ENCODE measurements at places on chromosomes 3 and 15.

GRCh38 chr15:93656041-93656440 is 567.0 kb upstream of the RGMA start:
- DNase-seq: no peak

DNA sequence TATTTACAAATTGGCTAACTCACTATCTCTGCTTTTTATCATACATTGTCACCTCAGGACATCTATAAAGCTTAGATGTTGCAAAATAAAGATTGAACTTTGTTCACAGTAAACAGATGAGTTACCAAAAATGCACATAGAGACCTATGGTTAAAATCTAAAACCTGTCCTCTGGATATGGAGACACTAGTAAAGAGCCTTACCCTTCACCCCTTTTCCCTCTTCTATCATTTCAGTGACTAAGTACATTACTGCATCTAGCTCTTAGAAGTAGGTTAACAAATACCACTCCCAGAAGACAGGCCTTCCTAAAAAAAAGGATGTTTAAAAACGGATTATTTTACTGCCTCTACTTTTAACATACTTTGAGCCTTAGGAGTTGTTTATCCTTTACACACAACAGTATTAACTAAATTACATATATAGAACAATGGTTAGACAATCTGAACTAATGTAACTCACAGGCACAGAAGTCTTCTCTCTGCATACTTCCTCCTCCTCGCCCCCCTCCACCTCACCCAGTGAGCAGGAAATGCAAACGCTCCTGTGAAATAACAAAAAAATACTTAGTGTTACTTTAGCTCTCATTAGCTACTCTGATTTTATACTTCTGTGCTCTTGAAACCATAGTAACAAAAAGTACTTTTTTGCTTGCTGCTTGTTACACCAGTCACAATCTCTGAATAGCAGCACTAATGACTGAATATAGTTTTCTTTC is 23.3 kb downstream of the IREB2 start:
- DNase-seq: no peak

DNA sequence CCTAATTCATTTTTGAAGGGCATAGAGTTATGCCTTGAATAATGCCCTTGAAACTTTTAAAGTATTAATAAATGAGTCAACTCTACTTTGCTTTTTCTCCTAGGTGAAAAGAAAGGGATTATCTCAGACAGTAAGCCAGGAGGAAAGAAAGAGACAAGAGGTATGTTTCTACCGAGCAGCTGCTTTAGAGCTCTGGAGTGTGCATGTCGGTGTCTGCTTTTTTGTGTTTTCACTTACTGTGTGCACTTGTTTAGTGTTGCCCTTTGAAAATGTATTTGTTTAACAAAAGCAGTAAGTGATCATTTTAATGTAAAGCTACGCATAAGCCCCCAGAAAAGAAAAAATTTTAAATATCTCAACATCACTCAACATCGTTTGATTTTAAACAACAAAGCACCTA is 28.1 kb downstream of the ARHGEF26 start:
- DNase-seq: no peak

- no peak for DNase-seq
These were observed 136.1 kb upstream of the LMCD1 start for GRCh38 chr3:8365541-8365940.

DNA sequence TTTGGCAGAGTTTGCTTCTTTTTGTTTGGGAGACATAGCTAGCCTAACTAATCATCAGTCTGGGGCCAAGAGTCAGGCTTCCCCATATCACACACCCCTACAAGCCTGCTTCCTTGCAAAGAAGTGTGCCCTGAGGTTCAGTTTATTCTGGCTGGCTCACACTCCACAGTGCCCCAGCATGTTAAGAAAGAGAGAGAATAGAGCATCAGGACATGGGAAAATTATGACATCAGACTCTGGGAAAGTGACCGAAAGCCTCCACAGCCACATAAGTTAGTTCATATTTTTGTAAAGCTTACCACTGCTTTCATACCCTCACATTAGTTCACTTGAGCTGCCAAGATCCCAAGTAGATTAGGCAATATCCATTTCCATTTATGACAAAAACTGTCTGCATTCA is 63.0 kb upstream of the CFAP161 start:
- DNase-seq: no peak

DNA sequence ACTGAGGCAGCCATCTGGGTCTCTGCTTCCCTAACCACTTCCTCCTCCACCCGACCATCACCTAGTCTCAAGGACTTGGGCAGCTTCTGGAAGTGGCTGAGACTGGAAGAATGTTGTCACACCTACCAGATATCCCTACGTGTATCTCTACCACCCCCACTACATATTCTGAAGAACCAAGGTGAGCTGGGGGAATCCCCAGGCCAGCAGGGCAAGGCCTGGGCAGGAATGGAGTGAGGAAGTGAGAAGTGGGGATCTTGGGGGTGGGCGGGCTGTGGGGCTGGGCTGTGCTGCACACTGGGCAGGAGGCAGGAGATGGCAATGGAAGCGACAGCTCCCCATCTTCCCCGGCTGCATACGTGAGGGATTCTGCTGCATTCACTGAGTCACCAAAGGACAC is 17.5 kb upstream of the ALDH1A3 start:
- no peak for DNase-seq

DNA sequence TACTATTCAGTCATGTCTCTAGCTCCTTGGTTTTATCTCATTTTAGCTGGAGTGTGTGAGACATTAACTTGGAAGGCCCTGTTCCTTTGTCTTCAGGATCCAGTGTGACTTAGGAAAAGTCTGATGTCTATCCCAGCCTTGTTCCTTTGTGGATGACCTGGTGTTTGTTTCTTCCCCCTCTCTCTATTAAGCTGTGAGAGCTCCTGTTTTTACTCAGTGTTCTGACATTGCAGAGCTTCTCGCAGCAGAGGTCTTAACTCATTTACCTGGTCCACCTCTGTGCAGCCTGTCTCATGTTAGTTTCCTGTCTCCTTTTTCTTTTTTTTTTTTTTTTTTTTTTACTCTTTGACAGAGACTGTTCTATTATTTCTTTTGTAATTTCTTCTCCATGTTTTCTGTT is 43.1 kb downstream of the KLF13 start:
- DNase-seq: no peak

DNA sequence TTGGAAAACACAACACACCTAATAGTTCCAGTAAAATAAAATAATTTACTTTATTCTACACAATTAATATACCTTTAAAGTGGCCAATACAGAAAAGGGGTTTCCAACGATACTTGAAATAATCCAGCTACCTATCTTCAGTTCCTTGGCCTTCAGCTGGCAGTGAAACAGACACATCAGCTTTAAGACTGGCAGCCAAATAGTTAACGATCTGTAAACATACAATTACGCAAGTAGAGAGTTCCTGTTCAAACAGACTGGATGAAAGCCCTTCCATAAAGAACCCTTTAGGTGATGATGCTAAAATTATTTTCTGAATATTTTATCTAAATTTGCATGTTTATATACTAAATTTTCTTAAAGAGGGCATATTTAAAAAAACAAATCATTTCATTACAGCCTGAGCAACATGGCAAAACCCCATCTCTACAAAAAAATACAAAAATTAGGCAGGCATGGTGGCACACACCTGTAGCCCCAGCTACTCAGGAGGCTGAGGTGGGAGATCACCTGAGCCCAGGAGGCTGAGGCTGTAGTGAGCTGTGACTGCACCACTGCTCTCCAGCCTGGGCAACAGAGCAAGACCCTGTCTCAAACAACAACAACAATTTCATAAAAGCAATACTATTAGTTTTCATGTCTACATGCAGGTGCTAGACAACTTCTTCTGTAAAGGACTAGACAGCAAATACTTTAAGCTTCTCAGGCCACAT is 12.9 kb downstream of the DYNC1LI1 start:
- no peak for DNase-seq

GRCh38 chr15:50880651-50881114 is 27.8 kb upstream of the AP4E1 start:
- no peak for DNase-seq

DNA sequence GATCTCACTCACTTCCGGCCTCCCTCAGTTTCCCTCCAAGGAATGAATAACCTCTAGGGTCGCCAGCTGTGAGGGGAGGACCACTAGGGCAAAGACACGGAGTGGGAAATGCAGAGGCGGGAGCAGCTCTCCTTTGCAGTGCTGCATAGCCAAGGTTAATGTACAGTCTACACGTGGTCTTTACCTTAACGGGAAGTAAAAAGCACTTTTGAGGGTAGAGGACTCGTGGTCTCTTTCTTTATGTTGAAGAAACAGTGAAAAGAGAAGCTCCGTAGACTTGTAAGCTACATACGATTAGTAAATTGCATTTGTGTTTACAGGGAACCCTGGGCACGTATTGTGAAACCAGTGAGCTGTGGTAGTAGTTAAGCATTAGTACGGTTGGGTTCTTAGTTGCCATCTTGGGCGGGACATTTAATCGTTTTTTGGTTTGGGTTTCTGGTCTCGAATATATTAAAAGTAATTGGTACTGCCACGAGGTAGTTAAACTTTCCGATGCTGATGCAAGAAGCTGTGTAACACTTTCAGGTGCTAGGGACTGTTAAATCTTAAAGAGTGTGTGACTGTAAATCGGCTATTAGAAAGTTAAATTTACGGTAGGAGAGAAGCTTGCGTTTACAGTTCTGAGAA is 828 bp downstream of the U2SURP start:
- DNase-seq: no peak

DNA sequence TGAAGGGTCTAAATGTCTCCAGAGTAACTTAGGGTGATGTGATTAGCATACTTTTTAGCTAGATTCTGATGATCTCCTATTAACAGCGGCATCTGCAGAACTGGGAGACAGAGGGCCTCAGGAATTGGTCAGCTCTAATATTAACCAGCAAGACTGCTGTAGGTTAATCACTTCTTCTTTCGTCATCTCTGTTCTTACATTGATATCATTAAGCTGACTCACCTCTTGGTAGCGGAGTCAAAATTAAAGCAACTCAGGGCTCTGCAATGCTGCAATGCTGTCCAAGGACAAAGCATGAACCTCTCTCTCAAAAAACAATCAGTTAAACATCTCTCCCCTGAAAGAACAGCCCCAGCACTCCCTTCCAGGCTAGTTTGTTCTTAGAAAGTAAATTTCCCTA is 57.5 kb upstream of the TRA2B start:
- no peak for DNase-seq

DNA sequence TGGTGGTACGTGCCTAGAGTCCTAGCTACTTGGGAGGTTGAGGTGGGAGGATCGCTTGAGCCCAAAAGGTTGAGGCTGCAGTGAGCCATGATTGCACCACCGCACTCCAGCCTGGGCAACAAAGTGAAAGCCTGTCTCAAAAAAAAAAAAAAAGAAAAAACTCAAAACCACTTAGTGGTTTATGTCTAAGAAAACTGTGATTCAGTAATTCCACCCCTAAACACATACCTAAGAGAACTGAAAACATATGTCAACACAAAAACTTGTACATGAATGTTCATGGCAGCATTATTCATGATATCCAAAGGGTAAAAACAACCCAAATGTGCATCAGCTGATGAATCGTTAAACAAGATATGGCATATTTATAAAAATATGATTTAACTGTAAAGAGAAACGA is 14.3 kb downstream of the SPG21 start:
- no peak for DNase-seq

DNA sequence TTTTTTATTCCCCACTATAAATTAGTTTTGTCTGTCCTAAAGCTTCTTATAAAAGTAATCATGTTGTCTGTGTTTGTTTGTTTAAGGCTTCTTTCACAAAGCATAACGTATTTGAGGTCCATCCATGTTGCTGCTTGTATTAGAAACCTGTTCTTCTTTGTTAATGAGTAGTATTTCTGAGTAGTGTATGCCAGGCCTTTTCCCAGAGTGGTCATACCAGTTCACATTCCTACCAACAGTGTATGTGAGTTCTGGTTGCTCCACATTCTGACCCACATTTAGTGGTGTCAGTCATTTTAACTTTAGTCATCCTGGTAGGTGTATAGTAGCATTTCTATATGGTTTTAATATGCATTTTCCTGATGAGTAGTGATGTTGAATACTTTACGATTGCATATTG is 98.6 kb downstream of the NEO1 start:
- DNase-seq: no peak

GRCh38 chr3:55911266-55911665 is 424.2 kb upstream of the WNT5A start:
- no peak for DNase-seq

GRCh38 chr15:35120173-35120572 is 35.1 kb upstream of the NANOGP8 start:
- no peak for DNase-seq

GRCh38 chr3:171791692-171792076 is 18.6 kb downstream of the PLD1 start:
- no peak for DNase-seq

DNA sequence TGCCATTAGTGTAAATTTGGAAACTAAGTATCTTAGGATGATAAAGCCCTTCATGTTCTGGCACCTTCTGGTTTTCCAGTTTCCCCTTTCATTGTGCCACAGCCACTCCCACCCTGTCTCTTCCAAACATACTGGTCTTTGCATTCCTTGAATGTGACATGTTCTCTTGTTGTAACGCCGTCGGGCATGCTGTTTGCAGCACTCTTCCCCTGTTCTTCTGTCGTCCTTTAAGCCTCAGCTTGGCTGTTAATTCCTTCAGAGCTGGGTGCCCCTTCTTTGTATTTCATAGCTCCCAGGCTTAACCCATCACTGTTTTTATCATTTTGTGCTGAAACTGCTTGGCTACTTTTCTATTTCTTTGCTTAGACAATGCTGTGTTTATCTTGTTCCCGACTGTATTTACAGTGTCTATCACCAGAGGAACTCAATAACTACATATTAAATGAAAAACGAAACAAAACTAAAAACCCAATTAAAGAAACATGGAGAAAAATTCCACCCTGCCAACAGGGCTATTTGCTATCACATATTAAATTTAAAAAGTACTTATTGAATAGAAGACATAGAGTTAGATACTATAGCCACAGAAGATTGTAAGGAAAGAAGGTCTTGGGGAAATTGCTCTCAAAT is 95.4 kb upstream of the KCNAB1 start:
- DNase-seq: no peak

- no peak for DNase-seq
These were observed 31.8 kb upstream of the CTSH start for GRCh38 chr15:78976691-78977090.

DNA sequence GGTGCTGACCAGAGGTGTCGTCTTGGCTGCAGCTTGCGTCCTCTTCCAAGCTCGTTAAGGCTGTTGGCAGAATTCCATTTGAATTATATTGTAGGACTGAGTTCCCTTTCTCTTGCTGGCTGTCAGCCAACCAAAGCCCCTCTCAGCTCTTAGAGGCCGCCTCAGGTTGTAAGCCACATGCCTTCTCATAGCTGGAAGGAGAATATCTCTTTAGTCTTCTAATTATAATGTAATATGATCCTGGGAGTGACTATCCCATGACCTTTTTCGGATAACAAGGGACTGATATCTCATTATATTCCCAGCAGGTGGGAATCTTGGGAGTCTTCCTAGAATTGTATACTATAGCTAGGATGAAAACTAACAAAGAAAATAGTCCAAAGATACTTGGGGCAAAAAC is 4.8 kb downstream of the SCG5 start:
- DNase-seq: no peak
